ENCODE measurements at places on chromosomes 13 and 19.

DNA sequence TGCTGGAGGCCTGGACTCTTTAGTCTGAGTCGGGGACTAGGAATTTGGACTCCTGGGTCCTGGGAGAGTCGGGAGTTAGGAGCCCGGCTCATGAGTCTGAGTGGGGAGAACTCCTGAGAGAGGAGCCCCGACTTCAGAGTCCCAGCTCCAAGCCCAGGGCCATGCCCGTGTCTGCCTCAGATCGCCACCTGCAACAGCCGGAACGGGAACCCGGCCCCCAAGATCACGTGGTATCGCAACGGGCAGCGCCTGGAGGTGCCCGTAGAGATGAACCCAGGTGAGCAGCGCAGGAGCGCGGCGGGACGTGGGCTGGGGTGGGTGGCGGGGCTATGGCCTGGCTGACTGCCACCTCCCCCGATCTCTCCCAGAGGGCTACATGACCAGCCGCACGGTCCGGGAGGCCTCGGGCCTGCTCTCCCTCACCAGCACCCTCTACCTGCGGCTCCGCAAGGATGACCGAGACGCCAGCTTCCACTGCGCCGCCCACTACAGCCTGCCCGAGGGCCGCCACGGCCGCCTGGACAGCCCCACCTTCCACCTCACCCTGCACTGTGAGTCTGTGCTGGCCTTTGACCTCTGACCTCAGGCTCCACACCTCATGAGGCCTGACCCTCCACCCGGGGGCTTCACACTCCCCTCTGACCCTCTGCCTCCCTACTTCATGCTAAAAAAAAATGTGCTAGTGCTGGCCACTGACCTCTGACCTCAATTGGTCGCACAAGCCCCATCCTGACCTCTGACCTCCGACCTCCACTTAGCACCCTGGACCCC lies 4.4 kb downstream of the BCAM start:
- no peak for DNase-seq

- no peak for DNase-seq
Observed at GRCh38 chr13:58991826-58992477, 1171.8 kb downstream of the DIAPH3 start.

DNA sequence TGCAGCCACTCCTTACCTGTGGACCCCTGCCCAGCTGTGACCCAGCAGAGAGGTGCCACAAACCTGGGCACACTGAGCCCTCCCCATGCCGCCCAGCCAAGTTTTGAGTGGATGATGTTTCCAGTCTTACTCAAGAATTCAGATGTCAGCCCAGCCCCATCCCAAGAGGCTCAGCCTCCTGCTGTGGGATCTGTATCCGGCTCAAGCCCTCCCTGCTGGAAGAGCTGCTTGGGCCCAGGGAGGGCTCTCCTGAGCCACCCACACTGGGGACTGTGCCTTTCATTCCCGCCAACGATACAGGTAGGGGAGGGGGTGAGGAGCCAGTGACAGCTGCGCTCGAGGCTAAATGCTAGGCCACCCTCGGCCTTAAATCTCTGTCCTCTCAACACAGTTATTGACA lies 5.9 kb upstream of the SLC7A9 start:
- no peak for DNase-seq

GRCh38 chr13:97720896-97721295 lies 232.6 kb upstream of the IPO5 start:
- DNase-seq: no peak

DNA sequence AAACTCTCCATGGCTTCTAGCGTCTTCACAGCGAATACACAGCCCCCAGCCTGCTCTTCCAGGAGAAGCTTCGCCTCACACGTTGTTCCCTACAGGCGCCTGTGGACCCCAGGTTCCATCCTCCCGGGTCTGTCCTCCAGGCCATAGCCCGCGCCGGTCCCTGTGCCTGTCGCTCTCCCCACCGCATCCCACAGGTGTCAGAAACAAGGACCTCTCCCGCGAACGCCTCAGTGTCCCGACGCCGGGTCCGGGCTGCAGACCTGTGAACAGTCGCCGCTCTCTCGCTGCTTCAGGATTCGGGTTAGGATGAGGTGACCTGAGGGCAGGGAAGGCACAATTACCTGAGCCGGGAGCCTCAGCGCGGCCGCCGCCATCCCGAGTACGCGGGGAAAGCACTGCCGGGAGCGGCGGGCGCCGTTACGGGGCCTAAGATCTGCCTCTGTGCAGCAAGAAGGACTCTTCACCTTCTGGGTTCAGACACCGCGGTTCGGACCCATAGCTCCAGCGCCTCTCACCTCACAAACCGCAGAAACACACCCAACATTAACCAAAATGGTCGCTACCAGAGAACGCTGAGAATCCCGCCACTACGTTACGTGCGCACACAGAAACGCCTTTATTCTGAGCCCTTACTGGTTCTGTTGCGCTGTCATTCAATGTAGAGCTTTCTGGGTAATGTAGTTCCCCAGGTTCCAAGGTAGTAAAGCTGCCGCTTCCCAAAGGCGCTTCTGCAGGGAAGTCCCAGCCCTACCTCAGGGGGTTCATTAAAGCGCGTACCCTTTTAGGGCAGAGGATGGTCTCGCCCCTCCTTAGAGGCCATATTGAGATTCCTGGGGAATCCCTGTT lies at the start of gene ZNF418:
Gene ZNF418, minus strand, starts transcription at position 583 of the 846 bp plus-strand sequence. CDS start 1,580 bp downstream, outside the sequence.
- DNase-seq: no peak

DNA sequence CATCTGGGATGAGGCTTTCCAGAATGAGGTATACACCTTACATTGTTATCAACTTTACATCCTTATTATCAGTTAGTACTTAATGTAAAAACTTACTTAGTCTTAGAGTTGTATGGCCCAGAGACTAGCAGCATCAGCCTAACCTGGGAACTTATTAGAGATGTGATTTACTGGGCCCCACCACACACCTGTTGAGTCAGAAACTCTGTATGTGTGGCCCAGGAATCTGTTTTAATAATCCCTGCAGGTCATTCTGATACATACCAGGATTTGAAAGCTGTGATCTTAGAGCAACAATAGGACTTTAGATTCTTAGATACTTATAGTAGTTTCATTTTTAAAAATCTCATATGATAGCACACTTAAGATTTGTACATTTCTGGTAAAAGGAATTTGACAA lies 17.4 kb downstream of the FNDC3A start:
- DNase-seq: no peak

Measured in stimulated activated CD4-positive, alpha-beta T cell treated with anti-CD3 and anti-CD28 coated beads, Interleukin-1b, Interleukin-23, amount 100 ng/mL, for 4 hours (primary cell).